ENCODE measurements at places on chromosomes 13 and 19.
A peak's percentile ranks its signal among the peaks of the same experiment; 100 is the strongest.

DNA sequence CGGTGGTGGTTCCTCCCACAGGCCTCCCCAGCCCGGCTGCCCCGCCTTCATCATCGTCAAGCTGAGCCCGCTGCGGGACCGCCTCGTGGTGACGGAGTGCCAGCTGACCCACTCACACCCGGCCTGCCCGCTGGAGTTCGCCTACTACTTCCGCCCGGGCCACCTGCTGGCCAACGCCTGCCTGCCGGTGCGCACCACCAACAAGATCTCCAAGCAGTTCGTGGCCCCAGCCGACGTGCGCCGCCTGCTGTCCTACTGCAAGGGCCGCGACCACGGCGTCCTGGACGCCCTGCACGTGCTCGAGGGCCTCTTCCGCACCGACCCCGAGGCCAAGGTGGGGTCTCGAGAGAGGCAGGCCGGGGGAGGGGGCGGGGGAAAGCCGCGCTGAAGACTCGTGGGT is 12.0 kb downstream of the ZSWIM9 start:
- DNase-seq: no peak

DNA sequence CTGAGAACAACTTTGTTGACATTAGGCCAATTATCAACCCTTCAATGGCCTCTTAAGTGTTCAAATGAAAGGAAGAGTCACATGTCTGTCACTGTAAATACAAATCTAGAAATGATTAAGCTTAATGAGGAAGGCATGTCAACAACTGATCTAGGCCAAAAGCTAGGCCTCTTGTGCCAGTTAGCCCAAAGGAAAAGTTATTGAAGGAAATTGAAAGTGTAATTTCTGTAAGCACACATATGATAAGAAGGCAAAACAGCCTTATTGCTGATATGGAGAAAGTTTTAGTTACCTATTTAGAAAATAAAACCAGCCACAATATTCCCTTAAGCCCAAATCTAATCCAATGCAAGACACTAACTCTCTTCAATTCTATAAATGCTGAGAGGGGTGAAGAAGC is 604.7 kb downstream of the SLITRK6 start:
- DNase-seq: no peak

- no peak for DNase-seq
Observed at GRCh38 chr13:71017607-71018006, 849.4 kb downstream of the DACH1 start.

GRCh38 chr13:42148538-42148937 is 100.1 kb downstream of the DGKH start:
- DNase-seq: no peak

DNA sequence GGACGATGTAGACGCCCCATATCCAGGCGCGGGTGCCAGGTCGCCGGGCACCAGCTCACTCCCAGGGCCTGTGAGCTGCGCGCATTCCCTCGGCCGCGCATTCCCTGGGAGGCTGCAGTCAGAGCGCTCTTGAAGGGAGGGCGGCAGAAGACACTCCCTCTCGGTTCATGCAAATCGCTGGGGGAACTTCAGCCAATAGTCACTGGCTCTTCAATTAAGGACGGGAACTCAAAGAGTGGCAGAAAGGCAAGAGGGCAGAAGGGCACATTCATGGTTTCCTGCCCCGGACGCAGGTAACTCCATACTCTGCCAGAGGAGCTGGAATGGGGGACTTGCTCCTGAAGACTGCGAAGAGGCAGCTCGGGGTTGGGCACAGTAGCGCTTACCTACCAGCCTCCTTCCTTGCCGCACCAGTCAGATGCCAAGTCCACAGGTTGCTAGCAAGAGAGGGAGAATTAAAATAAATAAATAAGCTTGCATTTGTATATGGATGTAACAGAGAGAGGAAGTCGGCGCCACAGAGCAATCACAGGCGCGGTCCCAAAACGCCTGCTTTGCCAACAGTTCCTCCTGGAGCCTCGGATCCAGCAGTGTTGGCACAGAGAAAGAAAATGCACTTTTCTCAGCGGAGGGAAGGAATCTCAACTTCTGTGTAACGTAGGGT is 459 bp downstream of the PCDH20 start:
- DNase-seq: peak; percentile 70

- DNase-seq: no peak
Observed at GRCh38 chr13:36639610-36640009, 34.2 kb upstream of the SERTM1 start.

DNA sequence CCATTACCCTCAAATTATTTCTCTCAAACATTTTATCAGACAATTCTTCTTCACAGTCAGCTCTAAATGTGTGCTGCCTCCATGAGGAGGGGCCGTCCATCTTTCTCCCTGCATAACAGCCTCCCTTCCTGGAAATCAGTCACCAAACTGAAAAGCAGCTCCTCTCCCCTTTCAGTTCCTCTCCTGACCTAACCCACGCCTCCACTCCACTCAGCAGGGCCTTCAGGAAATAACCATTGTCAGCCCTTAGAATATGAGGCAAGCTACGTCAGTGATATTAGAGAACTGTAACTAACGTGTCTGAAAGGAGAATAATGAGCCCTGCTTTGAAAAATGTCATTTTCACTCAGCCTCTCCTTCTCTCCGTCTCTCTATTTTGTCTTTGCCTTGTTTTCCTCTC is 116.2 kb downstream of the OLFM4 start:
- no peak for DNase-seq

DNA sequence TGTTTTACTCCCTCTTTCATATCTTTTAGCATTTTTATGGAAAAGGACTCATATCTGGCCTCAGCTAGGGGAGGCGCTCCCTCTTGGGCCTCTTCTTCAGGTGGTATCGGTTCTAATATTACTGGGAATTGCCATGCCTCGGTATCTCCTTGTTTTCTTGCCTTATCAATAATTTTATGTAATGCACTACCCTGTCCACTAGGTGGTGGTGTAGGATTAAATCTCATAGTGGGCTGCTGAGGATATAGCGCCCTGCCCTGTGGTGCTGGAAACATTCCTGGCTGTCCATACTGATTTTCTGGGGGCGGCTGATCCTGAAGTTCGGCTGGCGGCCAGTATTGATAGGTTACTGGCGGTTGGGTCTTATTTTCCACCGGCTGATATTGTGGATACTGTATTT is 35.8 kb downstream of the ZNF420 start:
- no peak for DNase-seq

DNA sequence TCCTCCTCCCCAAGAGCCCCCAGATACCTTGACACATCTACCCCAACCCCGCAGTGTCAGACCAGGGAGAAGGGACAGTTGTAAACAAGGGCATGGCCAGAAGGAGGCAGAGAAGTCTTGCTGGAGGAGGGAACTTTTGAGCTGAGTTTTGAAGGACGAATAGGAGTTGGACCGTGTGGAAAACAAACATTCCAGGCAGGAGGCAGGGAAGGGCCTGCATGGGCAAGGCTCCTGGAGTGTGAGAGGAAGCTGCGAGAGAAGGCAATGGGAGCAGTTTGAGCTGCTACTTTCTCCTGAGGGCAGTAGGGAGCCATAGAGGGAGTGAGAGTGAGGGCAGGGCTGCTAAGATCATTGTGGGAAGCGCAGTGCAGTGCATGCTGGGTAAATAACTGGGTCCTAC is 23.3 kb downstream of the IL12RB1 start:
- DNase-seq: no peak

- DNase-seq: no peak
Observed at GRCh38 chr19:58196901-58197616, 14.2 kb downstream of the ZNF274 start.

DNA sequence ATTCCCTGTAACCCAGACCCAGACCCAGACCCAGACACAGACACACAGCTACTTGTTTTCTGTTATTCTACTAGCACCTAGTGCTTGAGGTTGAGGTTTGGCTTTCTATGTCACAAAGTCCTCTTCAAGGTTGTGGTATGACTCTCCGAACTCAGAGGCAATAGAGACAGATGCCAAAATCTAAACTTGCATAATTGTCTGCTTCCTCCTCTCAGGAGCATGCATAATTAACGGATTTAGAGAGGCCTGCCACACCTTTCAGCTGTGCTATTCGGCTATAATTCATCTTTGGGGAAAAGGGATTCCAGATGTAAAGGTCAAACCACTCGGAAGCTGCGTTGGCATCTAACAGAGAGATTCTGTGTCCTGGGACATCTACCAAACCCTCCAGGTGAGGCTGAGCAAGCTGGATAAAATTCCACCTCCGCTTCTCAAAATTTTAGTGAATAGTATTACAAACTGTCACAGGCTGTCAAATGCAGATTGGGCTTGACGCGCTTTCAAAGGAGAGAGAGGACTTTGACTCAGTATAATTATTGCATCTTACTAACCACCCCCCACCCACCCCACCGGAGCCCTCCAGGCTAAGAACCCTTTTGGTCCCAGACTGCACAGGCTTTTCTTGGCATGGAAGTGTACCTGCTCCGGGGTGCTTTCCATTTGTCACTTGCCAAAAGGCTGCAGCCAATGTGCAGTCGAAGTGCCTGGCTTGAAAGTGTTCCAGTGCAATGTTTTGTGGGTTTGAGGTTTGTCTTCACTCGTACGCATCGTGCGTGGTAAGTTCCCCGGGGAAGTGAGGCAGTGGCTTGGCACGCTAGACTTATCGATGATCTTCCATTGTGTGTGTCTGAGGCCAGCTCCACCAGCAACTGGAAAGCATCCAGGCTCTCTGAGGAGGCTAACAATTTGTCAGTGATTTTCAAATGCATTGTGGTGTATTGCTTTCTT is 194.1 kb downstream of the TDRD3 start:
- DNase-seq: no peak

GRCh38 chr13:33015241-33015668 is 968 bp upstream of the KL start:
- no peak for DNase-seq

- no peak for DNase-seq
Observed at GRCh38 chr19:32105527-32106310, 239.7 kb upstream of the ZNF507 start.

DNA sequence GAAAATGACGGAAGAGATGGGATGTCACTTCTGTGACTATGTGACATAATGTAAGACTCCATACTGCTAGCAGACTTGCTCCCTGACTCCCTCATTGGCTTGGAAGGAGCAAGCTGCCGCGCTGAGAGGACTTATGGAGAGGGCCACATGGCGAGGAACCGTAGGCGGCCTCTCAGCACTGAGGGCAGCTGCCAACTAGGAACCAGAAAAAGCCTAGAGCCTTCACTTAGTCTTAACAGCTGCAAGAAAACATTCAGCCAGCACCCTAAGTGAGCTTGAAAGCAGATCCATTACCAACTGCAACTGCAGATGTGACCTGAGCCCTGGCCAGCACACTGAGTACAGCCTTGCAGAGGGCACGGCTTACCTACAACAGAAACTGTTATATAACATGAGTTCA is 33.9 kb downstream of the USP12 start:
- no peak for DNase-seq

DNA sequence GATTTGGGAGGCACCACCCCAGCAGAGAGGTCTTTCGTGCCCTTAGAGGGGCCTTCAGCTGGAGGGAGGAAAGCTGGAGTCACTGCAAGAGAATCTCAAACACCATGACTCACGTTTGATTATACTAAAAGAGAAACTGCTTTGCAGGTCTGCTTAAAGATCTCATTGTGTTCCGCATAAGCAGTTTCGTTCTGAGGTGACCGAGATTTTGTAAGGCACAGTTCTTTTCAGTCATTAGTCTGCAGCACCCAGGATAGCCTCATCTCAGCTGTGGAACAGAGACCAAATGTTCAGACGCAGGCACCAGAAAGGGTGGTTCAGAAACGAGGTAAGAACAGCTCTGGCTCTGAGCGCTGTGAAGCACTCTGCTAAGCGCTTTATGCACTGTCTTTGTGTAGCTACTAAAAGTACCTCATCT is 71.2 kb upstream of the GTF3A start:
- no peak for DNase-seq

DNA sequence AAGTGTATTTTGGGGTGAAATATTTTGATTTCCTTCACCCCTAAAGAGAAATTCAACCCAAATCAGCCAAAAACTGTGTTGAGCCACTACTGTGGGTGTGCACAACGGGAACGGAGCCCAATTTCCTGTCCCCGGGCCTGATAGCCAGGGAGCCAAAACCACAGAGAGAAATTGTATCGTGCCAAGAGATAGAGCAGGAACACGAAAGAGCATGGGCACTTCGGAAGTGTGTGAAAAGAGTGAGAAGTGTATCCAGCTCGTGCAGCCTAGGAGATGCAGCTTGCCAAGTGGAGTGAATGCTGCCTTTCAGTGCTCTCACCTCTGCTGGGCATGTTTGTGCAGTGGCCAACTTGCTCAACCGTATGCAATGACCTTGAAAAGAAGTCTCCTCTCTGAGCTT is 19.4 kb upstream of the PLEKHF1 start:
- DNase-seq: no peak

DNA sequence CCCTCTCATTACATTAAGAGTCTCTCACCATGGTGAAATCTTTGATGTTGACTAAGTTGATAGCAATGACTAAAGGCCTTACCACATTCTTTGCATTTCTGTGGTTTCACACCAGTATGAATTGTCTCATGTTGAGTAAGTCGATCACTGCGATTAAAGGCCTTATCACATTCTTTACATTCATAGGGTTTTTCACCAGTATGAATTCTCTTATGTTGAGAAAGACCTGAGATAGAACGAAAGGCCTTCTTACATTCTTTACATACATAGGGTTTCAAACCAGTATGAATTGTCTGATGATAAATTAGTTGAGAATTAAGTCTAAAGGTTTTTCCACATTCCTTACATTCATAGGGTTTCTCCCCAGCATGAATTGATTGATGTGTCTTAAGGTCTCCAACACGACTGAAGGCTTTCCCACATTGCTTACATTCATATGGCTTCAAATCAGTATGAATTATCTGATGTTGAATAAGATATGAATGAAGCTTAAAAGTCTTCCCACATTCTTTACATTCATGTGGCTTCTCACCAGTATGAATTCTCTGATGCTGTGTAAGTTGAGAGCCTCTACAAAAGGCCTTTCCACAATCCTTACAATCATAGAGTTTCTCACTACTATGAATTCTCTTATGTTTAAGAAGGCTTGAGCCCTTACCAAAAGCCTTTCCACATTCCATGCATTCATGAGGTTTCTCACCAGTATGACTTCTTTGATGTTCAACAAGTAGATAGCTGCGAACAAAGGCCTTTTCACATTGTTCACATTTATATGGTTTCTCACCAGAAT is 45.6 kb downstream of the ZNF283 start:
- no peak for DNase-seq

GRCh38 chr19:50705422-50706019 is 14.1 kb downstream of the SHANK1 start:
- no peak for DNase-seq

- peak; percentile 61 for DNase-seq
Observed at GRCh38 chr13:39612023-39612637, 9.1 kb upstream of the LHFPL6 start.

GRCh38 chr13:77891486-77891885 is 27.1 kb downstream of the EDNRB start:
- DNase-seq: no peak

DNA sequence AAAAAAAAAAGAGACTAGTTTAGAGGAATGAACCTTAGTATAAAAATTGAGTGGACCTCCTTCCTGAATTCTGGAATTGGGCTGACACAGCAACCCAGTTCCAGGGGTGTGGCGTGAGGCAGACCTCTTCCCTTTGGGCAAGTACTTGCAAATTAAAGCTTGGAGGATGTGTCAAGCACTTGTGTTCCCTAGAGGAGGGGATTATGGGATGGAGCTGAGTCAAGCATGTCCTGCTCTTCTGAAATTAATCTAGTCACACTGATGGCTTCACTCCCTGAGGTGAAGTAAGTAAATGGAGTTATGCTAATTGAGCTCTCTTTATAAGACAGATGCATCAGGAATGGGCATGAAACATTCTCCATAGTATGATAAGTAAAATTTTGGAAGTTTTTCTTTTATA is 107.7 kb upstream of the HTR2A start:
- DNase-seq: no peak

GRCh38 chr13:102322211-102322610 is 79.6 kb downstream of the FGF14 start:
- DNase-seq: no peak

All from COR-L47 (cell line).